Activated CD4-positive, alpha-beta T cell treated with anti-CD3 and anti-CD28 coated beads, Interleukin-2, amount 10 ng/mL, durations not matched to agents 24 days and 14 days (primary cell): ENCODE measurements at places on chromosomes 6 and 20.

DNA sequence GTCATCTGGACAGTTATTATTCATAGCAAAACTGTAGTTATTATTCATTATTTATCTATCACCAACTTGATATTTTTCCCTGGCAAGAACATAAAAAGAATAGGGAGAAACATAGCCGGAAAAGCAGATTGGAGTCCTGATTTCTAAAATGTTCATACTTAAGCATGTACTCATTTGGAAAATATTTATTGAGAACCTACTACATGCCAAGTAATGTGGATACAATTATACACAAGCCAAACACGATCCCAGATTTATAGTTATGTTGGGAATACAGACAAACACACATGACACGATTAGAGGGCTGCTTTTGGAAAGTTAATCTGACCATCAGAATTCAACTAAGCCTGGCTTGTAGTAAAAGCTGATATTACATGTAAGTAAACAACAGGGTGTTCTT, 30.7 kb downstream of the ARHGAP18 start:
- DNase-seq: no peak

DNA sequence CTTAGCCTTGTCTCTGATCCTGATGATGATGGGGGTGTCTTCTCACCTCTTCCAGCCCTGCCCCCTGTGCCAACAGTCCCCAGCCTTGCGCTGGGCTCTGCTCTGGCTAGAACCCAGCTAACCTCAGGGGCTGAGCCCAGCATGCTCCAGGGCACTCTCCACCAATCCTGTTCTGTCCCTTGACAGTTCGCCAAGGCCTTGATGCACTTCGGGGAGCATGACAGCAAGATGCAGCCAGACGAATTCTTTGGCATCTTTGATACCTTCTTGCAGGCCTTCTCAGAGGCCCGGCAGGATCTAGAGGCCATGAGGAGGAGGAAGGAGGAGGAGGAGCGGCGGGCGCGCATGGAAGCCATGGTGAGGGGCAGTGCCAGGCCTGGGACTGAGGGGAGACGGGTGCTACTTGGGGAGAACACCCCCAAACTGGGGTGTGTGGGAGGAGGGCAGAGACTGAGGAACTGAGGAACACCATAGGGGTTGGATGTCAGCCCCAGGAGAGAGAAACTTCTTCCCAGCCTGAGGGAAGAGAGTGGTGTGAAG, 33.1 kb downstream of the MOCS1 start:
- no peak for DNase-seq

DNA sequence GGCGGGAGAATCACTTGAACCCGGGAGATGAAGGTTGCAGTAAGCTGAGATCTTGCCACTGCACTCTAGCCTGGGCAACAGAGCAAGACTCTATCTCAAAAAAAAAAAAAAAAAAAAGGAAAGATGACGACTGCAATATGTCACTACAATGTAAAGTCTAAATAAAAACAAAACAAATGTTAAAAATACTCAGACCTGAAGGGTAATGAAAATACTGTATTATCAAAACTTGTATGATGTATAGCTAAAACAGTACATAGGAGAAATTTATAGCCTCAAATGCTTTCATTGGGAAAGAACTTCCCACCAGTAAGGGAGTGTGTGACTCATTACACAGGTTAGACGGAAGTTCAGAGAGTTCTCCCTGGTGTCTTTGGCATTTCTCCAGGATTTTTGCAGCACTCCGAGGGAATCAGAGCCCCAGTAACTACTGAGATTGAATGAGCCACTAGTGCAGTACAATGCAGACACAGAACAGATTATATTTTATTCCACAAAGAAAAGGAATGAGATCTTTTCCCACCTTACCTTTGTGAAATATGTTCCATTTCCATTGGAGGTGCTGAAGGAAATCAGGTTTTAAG, 12.5 kb upstream of the RALGAPB start:
- no peak for DNase-seq

- DNase-seq: peak; percentile 95
Measured at GRCh38 chr6:30722280-30723112, 2.3 kb downstream of the TUBB start.

DNA sequence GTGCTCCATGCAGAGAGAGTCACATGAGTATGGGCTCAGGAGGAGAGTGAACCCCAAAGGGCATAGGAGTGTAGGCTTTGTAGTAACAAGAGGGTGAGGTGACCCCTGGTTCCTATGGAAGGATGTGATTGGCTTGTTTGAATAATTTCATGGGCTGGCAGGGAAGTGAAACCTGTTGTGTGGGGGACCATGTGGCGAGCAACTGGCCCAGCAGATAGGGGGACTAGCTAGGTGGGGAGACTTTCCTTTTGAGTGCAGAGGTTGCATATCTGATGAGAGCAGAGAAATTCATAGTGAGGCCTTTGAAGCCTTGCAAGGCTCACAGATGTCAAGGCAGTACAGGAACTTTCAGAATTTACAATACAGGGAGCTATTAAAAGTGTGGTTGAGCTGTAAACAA, 247.9 kb upstream of the SLC35B3 start:
- no peak for DNase-seq

DNA sequence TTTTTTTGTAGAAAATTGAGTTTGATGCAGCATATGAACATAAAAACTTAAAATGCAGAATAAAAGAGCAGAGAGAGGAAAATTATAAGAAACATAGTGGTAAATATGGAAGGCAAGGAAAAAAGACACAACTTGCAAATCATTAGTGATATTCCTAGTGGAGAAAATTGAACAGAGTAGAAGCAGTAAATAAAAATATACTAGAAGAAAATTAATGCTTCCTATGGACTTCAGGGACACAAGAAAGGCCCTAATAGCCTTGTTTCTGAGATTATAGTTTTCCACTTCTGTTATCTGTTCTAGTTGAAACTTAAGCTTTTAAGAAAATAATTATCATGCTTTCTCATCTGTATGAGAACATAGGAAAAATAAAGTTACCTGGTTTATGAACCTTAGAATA, 25.6 kb upstream of the ADIG start:
- DNase-seq: no peak

DNA sequence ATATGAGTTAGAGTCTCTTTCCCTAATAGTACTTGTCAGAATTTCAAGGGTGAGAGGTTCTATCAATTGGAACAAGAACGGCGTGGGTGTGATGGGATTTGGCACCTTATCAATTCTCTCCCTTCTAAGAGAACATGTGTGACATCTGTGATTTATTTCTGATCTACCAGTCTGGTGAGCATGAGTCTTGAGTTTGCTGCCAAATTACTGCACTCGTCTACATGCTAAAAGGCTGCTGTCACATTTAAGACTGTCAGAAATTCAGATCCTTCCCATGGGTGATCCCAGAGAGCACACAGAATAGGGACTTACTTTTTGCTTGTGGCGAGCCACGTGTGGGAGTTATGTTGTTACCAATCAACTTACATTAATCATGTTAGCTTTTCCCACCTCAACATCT, 370.2 kb upstream of the SASH1 start:
- no peak for DNase-seq

- no peak for DNase-seq
Measured at GRCh38 chr20:5933802-5934436, 16.4 kb downstream of the TRMT6 start.

GRCh38 chr6:18405477-18406293, 18.5 kb downstream of the RNF144B start:
- no peak for DNase-seq

GRCh38 chr6:169425628-169426370, 172.2 kb upstream of the THBS2 start:
- DNase-seq: no peak

DNA sequence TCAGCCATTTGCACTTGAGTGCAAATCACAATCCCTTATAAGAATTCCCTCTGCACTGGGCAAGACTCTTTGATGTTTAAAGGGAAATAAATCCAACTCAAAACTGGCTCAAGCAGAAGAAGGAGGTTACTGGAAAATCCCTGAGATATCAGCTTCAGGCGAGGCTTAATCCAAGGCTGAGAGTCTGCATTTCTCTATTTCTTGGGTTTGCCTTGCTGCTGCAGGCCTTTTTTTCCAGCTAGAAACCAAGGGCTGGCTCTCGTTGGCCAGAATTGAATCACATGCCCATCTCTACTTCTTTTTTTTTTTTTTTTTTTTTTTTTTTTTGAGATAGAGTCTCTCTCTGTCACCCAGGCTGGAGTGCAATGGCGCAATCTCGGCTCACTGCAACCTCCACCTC, 11.7 kb downstream of the HCK start:
- DNase-seq: no peak

- no peak for DNase-seq
Measured at GRCh38 chr6:6790891-6791290, 202.4 kb downstream of the LY86 start.

- peak; percentile 73 for DNase-seq
Measured at GRCh38 chr20:41141153-41141815, 3.9 kb downstream of the PLCG1 start.

GRCh38 chr20:23144856-23145255, 58.7 kb upstream of the CD93 start:
- DNase-seq: no peak

GRCh38 chr6:116210750-116211425, 43.0 kb downstream of the TSPYL4 start:
- no peak for DNase-seq

- DNase-seq: peak; percentile 88
Measured at GRCh38 chr20:41316602-41317545, 657 bp downstream of the ZHX3 start.

GRCh38 chr6:30615219-30615957, 1.7 kb downstream of the PPP1R10 start:
- peak; percentile 82 for DNase-seq

GRCh38 chr6:168082860-168083513, 4.0 kb upstream of the FRMD1 start:
- DNase-seq: no peak

DNA sequence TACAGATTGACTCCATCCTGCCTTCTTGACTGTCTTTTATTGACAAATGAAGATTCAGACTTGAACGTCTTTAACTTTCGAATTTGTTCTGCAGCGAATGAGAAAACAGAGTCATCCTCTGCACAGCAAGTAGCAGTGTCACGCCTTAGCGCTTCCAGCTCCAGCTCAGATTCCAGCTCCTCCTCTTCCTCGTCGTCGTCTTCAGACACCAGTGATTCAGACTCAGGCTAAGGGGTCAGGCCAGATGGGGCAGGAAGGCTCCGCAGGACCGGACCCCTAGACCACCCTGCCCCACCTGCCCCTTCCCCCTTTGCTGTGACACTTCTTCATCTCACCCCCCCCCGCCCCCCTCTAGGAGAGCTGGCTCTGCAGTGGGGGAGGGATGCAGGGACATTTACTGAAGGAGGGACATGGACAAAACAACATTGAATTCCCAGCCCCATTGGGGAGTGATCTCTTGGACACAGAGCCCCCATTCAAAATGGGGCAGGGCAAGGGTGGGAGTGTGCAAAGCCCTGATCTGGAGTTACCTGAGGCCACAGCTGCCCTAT, 12.2 kb downstream of the BRD2 start:
- peak; percentile 56 for DNase-seq
